ENCODE measurements at places on chromosomes 7 and 10.

GRCh38 chr7:107860981-107861652, 29.9 kb upstream of the DLD start:
- no peak for DNase-seq

DNA sequence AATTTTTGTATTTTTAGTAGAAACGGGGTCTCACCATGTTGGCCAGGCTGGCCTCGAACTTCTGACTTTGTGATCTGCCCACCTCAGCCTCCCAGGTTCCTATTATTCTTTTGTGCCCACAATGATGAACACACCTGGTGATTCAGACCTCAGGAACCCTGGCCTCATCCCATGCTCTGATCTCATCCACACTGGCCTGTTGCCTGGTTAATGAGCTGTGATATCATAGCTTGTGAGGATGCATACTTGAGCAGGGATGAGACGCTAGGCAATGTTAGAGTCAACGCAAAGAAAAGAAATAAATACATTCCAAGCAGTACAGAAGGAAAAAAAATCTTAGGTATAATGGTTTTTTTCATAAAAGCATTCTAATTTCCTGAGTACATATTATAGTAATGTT, 82.4 kb upstream of the RNF32 start:
- no peak for DNase-seq

DNA sequence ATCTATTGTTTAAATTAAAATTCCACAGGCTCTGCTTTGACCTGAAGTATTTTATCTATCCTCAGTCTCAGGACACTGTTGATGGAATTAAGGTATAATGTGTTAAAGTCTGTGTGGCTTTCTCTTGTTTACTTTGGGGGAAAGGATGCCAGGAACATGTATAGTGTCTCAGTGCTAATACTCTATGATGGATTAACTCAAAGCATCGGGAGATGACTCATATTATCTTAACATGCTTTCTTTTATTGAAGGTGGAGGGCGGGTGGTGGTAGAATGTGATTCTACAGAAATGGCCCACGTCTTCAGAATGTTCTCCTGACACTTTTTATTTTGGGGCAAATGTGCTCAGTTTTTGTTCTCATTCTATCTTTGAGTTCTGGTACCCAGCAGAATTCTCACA, 189.0 kb downstream of the ANKRD30A start:
- DNase-seq, result no peak

- no peak for DNase-seq
Observed at GRCh38 chr7:14424675-14425074, 435.2 kb upstream of the ETV1 start.

GRCh38 chr7:73828107-73828803, 2.5 kb upstream of the CLDN4 start:
- DNase-seq, result no peak

GRCh38 chr10:17779784-17780183, 27.8 kb downstream of the TMEM236 start:
- no peak for DNase-seq
